Stimulated activated CD4-positive, alpha-beta T cell treated with anti-CD3 and anti-CD28 coated beads, Interleukin-2, amount 100 ng/mL, for 48 hours (primary cell): ENCODE measurements at places on chromosomes 11 and 22.

- DNase-seq = no peak
Observed at GRCh38 chr11:116890193-116890592, 52.8 kb upstream of the APOA1 start.

GRCh38 chr11:21556926-21557325 lies 636.0 kb upstream of the ANO5 start:
- no peak for DNase-seq

DNA sequence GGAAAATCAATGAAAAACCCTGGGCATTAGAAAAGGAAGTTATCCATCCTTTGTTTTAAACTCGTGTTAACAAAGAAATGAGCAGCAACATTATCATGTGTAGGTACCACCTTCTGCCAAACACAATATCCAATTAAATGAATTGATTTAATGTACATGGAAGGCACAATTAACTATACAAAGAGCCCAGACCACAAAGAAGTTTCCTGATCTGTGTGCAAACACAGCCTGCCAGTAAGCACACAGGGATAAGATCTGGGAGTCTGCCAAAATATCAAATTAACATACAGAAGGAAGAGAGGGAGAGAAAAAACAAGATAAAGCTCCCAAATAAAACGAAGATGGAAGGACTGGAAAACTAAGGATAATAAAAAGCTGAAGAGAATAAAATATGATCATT lies 54.1 kb upstream of the SLC25A1 start:
- no peak for DNase-seq

DNA sequence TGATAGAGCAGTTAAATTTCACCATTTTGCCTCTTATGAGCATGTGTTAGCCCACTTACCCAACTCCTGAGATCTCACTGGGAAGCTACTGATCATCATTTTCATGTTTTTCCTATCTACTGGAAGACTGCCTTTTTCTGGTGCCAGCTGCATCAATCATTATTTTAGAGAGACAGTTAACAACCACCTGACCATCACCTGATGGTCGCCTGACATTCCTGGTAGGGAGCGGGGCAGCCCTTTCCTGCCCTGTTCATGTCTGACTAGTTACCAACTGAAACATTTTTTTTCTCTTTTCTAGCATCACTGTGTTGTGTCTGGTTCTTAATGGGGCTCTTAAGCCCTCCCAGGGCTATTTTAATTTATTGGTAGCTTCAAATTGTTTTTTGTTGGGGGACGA lies 20.2 kb upstream of the PATL1 start:
- no peak for DNase-seq

DNA sequence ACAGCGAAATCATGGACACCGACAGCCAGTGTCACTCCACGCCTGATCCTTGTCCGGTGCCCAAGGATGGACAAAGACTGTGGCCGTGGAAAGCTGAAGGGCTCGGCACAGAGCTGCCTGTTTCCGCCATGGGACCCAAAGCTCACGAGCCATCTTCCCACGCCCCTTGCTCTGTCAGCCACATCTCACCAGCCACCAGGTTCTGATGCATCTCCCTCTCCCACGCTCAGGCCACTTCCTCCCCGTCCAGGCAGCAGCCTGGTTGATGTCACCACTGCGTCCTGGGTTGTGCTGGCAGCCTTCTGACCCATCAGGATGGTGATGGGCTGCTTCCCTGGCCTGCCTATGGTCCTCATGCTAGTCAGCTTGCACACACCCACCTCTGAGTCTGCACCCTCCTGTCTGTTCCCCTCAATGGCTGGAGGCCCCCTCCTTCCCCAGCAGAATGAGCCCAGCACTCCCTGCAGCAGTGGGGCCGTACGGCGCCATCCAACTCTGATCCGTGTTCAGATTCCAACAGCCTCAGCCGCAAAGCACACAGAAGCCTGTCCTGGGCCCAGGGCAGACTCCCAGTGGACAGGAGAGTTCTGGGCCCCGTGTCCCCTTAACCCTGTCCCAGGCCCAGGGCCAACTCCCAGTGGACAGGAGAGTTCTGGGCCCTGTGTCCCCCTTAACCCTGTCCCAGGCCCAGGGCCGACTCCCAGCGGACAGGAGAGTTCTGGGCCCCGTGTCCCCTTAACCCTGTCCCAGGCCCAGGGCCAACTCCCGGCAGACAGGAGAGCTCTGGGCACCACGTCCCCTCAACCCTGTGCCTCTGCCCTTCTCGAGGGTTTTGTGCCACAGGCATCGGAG lies 259.5 kb downstream of the BRD1 start:
- no peak for DNase-seq
